Left forelimb (tissue), 1 donor: ENCODE measurements at places on chromosomes 7 and 10.

DNA sequence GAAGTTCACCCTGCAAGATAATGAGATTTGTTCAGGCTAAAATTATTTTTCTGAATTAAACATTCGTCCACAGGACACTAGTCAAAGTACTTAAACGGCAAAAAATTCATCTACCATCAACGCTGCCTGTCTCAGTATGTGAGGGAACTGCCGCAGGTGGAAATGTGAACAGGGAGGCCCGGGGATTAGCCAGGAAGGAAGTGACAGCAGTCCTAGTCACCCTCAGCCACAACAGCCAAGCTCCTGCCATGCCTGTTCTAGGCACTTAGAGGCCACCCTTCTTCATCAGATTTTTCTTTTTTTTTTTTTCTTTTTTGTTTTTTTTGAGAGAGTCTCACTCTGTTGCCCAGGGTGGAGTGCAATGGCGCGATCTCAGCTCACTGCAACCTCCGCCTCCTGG is 9.4 kb downstream of the NUDT5 start:
- DNase-seq, result no peak

DNA sequence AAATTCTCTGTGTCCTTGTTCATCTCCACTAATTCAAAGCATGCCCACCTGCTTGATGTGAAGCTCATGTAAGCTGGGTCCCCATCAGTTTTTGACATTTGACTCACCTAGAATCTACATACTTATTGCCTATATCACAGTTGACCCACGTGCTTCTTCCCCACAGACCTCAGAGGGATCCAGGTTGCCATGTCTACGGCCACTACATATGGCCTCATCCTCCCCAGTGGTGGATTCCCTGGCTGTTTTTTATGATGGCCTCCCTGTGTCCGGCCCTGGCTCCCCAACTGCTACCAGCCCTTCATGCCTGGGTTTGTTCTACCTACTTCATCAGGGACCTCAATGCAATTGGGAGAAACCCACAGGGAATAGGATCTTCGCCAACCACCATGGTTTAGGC is 187.4 kb upstream of the GDF10 start:
- DNase-seq, result no peak

DNA sequence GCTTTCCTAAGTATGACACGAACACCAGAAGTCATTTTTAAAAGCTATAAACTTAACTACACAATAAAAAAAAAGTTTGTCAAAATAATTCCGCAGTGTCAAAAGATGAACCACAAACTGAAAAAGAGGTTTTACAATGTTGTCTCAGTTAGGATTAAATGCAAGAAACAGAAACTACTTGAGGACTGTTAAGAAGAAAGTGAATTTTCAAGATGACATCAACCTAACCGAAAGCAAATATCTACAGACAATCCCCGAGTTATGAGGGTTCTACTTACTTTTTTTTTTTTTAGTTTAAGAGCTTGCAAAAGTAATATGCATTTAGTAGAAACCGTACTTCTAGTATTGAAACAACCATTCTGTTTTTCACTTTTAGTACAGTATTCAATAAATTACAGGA is 62.3 kb downstream of the TFPI2 start:
- no peak for DNase-seq

- DNase-seq, result no peak
These were observed 249.0 kb downstream of the TNS3 start for GRCh38 chr7:47332681-47333553.

DNA sequence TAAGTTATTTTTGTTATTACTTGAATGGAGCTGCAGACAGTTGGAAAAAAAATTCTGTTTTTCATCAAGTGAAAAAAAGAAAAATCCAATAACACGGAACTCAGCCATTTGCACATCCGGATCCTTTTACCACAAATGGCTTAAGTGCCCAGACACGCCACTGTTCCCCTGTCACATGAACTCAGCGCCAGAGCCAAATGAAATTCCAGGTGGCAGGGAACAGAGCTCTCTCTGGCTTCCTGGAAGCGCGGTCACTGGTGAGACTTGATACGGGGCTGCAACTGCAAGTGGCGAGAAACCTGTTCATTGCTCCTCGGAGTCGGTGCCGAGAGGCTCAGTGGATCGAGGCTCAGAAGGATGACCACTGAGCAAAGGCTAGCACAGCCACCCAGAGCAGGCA is 60.8 kb upstream of the NPTX2 start:
- DNase-seq, result no peak

DNA sequence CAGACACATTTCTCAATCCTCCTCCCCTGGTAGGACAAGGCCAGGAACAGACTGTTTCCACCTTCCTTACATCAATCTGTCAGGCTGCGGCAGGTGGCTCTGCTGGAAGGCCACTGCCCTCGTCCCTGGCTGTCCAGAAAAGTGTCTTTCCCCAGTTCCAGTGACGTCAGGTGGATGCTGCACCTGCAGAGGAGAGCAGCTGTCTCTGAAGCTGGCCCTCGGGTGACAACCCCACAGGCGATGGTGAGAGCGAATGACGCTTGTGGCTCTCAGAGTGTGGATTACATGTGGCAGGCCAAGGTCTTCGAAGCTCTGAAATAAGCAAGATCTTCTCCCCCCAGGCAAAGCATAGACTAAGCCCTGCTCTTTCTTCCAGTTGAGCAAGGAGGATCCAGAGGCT is 146.9 kb upstream of the RET start:
- no peak for DNase-seq

DNA sequence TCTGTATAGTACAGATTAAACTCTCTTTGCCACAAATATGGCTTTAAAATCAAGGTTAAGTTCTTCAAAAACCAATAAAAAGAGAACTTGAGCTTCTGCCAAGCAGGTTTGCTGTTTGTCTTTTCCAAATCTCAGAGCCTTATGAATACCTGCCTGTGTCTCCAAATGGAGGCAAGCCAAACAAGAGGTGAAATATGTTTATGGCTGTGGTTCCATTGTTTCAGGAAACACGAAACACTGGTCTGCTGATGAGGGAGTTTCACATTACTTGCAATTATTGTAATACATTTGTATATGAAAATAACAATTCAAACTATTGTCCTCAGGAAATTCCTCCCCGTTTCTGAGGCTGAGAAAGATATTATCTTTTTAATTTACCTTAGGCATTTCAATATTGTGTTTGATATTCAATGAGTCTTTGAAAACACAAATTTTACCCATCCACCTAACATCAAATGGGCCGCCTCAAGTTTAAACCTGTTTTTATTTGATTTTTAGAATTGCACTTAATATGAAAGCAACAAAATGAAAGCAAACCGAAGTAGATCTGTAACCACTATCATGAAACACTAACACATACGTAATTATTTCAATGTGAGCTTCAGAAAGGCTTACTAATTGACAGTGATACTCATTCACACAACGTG is 359.3 kb downstream of the HGF start:
- DNase-seq, result no peak

DNA sequence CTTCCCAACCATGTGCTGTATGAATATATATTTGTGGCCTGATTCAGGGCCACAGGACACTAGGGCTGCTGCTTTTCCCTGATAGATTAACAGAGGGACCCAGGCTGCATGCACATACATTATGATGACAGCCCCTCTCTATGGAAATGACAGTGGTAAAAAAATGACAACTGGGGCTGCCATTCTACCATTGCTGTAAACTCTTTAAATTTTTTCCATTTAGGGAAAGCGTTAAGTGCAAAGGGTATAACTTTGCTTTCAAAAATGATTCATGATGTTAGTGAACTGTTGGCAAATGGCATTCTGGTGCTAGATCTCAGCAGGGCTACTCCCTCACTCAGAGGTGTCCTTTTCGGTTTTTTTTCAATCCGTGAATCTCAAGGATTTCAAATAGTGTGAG is 4.2 kb downstream of the CTBP2 start:
- DNase-seq, result no peak

GRCh38 chr10:31723106-31723750 is 205.4 kb downstream of the ARHGAP12 start:
- no peak for DNase-seq

DNA sequence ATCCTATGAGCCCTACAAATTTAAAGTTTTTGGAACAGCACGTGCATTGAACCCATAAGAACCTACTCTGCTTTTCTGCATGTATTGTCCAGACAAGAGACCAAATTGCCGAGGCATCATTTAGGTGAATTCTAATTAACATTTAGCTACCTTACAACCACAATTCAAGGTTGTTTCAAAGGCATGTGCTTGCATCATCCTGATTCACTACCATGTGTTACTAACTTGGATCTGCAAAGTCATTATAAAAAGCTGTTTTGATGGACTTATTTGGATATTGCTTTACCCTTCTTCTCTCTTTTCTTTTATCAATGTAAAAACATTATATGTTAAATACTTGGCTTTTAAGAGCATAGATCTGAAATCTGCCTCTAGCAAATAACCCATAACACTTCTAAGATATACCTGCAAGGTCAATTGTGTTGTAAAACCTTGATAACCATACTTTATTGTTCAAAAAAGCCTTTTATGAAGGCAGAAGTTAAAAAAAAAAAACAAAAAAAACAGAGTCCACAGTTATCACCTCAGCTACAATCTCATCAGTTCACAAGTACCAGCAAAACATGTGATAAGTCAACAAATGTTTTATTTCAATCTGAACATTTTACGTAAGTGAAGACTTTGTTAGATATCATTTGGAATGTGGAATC is 51.9 kb downstream of the CFTR start:
- DNase-seq, result no peak

GRCh38 chr10:81978238-81978637 is 103.2 kb downstream of the NRG3 start:
- no peak for DNase-seq

DNA sequence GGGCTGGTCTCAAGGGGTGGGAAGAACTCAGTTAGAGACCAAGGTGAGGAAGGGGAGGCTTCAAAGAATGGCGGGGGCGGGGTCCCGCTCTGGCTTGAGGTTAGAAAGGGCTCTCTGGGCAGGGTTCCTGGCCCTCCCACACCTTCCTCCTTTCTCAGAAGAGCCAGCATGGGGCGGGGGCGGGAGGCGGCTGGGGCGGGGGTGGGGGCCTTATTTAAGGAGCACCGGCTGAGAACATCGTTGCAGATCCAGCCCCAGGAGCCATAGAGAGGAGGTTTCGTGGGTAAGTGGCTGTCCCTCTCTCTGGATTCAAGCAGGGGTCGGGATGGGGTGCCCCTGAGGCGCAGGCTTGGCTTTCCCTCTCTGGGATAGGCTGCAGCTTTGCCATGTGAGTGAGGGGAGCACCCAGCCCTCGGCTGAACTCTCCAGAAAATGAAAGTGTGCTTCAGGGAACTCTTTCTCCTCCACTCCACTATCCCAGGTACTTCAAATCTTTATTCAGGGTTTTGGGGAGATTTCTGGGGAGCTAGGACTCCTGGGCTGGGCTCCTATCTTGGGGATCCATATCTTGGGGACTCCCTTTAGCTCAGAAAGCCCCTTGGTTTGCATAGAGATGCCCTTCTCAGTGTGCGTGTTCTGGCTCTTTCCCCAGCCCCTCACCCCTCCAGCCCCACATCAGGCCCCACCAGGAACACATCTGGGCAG is 3.3 kb upstream of the CUEDC2 start:
- no peak for DNase-seq

DNA sequence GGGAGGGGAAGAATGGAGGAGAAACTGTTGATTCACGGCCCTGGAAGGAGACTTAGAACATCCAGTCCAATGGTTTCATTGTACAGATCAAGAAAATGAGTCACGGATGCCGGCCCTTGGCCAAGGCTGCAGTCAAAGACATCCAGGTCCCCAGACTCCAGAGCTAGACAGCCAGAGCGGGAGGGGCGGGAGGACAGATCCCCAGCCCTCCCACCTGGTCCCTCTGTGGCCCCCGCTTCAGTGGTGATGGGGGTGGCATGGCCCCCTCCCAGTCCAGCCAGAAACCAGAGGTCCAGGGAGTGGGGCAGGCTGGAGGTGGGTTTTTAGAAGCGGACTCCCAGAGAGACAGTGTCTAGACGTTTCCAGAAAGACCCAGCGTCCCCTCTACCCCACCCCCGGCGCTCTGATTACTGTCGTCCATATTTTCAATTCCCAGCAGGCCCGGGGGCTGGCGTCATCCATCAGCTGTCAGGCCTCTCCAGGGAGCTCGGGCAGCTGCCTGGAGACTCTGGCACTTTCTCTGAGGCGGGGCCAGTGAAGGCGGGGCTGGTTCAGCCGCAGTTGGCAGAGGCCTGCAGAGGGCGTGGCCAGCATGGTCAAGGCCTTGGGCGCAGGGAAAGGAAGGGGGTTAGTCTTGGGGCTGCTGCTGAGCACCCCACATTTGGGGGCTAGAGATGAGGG is 8.0 kb upstream of the HSPB1 start:
- peak; percentile 90 for DNase-seq

DNA sequence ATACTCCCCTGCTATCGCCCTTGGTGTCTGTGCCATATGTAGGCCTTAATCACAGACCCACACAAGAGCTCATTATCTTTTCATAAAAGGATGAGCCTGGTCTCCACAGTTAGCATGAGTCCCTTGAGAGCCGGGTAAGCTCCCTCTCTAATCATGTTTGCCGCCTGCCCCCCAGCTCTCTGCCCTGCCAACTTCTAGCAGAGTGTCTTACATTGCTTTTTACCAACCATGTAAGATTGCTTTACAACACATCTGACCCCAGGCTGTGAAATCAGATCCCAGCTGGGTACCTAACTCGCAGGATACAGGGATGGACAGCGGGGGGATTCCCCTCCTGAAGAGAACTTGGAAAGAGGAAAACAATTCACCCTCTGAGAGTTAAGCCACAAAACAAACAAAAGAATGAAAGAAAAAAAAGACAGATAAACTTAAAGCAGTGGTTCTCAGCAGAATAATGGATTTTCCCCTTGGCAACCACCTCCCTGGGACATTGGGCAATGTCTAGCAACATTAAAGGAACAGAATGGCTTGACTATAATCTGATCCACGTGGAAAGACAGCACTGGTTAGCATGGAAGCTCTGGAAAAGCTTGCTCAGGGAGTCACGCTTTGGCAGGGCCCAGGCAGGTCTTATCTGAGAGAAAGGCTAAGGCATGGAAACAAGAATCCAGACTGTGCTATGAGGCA is 39.4 kb upstream of the ATOH7 start:
- DNase-seq, result no peak

GRCh38 chr10:132350391-132350790 is 18.4 kb downstream of the LRRC27 start:
- no peak for DNase-seq

GRCh38 chr7:68601826-68602225 is 996.4 kb upstream of the AUTS2 start:
- peak; percentile 64 for DNase-seq

DNA sequence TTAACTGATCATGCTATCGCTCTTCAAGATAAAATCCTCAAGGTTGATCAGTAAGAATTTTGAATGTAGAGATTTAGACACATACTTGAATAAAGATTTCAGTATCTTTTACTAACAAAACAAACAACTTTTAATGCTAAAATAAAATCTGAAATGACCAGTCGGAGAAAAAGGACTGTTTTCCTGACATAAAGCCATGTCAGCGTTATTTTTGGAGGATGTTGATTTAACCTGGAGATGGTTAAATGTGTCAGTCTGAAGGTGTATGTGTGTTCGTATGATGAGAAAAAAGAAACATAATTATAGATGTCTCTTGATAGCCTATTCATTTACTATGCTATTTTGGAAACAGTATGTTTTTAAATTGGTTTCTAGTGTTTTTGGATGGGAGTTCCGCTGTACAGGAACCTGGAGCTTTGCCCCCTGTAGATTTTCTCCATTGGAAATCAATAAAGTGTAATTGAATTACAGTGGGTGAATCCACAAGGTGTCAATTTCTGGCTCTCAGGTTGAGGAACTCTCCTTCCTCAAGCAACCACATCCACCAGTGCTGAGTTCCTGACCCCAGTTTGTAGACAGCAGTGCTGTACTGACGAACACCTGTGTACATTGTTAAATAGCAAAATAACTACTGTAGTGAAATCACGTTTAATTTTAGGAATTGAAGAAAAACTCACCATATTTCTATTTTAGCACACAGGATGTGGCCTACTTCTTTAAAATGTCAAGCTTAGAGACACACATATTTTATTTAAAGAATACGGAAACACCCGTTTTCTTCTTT is 670.1 kb downstream of the MAGI2 start:
- DNase-seq, result no peak

- DNase-seq, result no peak
These were observed 50.0 kb upstream of the AQP1 start for GRCh38 chr7:30861612-30862011.
